ENCODE measurements at places on chromosomes 7 and 10.

GRCh38 chr10:131946321-131946751 lies 35.4 kb downstream of the BNIP3 start:
- no peak for DNase-seq

DNA sequence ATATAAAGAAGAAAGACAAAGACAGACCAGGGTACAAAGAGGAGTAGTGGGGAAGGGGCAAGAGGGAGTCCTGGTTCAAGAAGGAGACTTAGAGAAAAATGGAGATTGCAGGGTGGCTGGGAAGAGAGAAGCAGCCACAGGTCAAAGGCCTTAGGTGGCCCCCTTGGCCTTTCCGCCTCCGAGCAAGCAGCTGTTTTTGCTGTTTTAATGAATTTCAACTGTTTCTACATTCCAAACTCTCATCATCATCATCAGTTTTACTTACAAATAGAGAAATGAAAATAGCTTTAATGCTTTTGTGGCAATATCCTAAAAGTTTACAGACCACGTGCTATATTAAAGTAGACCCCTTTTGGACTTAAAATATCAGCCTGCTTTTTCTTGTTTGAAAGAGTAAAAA lies 399.7 kb downstream of the EXOC4 start:
- DNase-seq: no peak

DNA sequence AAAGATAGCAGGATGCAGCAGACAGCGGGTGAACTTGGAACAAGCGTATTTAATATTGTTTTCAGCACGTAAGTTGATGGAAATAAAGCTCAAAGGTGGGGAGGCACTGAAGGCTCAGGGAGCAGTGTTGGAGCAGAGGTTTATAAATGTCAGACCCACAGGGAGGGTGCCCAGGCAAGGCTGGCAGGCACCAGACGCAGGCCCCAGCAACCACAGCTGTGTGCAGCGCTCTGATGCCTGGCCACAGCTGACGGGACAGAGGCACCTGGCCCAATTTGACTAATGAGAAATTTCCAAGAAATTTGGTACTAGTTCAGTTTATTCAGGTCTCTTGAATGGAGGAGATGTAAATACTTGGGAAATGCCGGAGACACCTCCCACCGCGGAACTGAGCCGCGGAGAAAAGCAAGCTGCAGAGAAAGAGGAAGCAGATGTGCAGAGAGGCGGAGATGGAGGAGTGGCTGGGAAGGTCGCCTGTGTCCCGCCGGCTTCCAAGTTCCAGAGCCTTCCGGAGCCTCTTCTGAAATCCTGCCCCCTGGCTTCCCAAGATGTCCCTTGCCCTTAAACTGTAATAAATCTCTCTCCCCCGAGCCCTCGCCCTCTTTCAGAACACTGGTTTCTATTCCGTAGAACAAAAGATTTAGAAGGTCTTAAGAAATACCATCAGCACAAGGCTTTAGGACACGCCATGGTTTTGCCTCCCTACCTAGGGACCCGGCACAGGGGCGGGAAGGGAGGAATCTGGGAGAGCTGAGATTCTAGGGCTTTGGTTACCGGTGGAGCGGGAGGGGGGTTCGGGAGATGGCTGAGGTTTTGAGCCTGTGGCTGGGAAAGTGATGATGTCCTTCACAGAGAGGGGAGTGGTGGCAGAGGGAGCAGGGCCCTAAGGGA lies 38.4 kb upstream of the PLXNA4 start:
- peak; percentile 51 for DNase-seq

- DNase-seq: no peak
Observed at GRCh38 chr7:132187391-132187790, 388.9 kb downstream of the PLXNA4 start.

DNA sequence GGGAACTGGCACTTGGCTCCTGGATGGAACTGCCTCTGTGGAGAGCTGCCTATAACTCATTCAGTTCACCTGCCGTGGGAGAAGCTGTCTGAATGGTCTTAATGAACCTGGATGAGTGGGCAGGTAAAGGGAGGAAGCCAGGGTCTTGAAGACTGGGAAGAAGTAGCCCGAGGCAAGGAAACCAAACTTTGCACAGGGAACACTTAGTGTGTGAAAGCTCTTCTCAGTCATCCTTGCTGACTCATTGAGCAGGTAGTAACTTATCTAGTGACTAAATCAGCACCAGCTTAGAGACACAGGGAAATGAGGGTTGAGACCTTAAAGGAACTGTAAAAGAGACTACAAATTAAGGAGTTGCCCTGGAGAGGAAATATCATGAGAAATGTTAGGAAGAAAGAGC lies 9.9 kb downstream of the LRRC4 start:
- no peak for DNase-seq

- DNase-seq: no peak
Observed at GRCh38 chr7:79216236-79216635, 237.2 kb downstream of the MAGI2 start.

DNA sequence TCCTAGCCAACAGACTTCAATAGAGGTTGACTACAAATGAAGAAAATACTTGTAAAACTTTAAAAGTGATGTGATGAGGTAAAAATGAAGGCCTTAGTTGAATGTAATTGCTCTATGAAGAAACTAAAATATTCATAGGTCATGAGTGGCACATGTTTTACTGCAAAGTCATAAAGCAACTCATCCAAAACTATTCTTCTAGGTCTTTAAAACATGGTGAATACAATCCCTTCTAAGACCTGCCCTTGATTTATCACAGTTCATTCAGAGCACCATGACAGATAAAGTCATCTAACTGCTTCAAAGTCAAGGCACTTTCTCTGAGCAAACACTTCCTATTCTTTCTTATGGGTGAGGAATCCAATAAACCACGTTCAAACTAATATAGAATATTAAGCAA lies 713.5 kb downstream of the SORCS1 start:
- no peak for DNase-seq

DNA sequence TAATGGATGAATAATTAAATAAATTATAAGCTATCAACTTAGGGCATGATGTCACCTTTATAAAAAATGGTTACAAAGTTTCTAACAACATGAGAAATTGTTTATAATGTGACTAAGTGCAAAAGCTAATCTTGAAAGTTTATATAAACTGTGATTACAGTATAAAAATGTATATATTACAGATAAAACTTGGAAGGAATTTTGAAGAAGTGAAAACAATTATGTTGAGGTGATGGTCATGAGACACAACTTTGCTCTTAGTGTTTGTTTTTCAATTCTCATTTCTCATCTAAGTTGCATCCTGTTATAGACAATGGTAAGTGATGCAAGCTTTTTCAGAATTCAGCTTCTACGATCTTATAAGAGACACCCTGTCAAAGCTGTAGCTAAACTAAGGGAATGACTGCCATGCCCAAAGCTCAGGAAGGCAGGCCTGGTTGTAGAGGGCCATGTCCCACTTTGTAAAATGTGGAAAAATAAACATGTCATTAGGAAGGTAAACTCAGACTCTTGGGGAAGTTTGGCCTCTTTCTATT lies 23.9 kb downstream of the MACC1 start:
- no peak for DNase-seq

- no peak for DNase-seq
Observed at GRCh38 chr7:66953044-66953427, 32.0 kb downstream of the TMEM248 start.

- no peak for DNase-seq
Observed at GRCh38 chr7:2028733-2029132, 204.0 kb downstream of the MAD1L1 start.

DNA sequence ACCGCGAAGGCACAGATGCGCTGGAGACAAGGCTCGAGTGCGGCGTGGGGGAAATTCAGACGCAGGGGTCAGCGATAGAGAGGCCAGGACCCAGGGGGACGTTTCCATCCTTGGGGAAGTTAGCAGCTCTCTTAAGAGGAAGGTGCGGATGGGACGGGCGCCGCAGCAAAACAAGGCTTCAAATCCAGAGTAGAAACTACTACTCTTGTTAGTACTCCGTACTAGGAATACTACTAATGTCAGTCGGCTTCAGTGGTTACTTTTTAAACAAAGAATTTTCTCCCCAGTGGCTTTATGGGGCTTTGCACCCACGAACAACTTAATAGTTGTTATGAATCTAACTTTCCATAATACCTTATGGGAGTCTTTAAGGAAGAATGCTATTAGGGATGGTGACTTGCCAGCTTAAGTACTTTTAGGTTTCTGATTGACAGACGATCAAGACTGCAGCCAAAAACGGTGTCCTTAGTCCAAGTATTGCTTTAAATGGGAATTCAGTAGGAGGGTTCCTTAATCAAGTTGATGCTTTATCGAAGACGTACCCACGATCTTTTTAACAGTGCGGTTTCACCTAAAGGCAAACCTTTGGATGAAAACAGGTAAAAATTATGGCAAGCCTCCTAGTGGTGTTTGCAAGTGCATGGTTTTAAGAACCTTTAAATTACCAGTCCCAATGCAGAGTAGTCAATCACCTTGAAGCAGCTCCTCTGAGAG lies 812 bp upstream of the IDE start:
- DNase-seq: no peak
